T-helper 17 cell (primary cell): ENCODE measurements at places on chromosomes 6 and 20. TPM values are rescaled to one million over a fixed set of nuclear protein-coding genes. Genes with fewer than 3 reads are reported as not detected.

Gene ACTL10
- total RNA-seq = 1.2 TPM

Gene GTSF1L
- total RNA-seq = not detected

Gene GLO1
- 27.7 TPM for total RNA-seq

Gene PRICKLE4
- not detected for total RNA-seq

Gene OLIG3
- 0.12 TPM for total RNA-seq

Gene C6orf62
- 110 TPM for total RNA-seq

Gene SPATS1
- not detected for total RNA-seq

Gene SLC17A4
- not detected for total RNA-seq

Gene TOMM34
- total RNA-seq = 9.2 TPM

Gene RNF146
- total RNA-seq = 14.6 TPM

Gene EPHA7
- total RNA-seq = not detected

Gene STX11
- 26.7 TPM for total RNA-seq

Gene SH3BGRL2
- total RNA-seq = 36.0 TPM

Gene BPIFB4
- total RNA-seq = not detected

Gene HLA-DRB5
- 2.8 TPM for total RNA-seq

Gene PTCRA
- total RNA-seq = 35.0 TPM
